ENCODE measurements at places on chromosomes 2 and 18.
A peak's percentile ranks its signal among the peaks of the same experiment; 100 is the strongest.

DNA sequence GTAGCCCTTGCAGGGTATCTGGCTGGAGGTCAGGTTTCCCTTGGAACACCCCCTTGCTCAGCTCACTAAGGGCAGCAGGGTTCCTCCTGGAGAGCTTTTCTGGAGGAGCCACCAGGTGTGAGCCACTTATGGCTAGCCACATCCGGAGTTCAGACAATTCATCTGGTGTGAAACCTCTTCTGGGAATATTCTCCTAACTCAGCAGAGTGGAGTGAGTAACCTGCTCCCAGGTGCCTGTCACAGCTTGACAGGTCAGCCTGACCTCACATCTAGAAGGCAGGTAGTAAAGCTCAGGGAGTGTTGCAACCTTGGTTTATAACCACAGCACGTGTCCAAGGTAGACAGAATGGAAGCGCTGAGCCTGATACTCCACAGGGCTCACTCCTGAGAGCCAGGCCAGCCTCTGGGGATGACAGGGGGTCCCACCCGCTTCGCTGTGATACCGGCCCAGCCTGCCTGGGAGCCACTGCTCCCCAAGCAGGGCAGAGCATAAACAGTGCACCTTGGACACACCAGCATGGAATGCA lies 62.6 kb upstream of the TGFA start:
- no peak for DNase-seq

DNA sequence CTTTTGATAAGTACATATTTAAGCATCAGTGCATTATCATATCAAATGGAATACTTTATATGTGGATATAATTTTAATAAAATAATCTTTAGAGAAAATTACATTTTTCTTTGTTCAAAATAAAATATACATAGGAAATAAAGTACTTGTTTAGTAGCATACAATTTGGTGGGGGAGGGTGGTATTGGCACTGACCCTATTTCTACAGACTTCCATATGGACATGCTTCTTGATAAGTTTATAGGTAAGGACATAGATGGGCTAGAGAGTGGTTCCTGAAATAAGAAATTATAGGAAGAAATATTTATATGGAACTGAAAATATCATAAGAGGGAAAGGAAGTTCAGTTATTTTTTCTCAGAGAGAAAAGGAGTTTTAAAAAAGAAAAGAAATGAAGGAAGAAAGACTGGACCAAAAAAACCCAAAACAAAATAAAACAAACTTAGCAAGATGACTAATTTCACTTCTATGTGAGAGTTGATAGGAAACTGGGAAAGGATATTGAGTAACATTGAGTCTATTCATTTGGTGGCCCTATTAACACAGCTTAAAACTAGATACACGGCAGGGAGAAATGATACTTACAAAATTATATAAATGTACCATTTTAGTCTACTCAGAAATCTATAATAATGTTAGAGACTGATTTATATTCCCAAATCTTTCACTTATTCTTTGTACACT lies 505.9 kb downstream of the ERBB4 start:
- no peak for DNase-seq

- DNase-seq = no peak
Observed at GRCh38 chr2:109523536-109524361, 90.0 kb downstream of the SEPTIN10 start.

GRCh38 chr2:216426938-216427337 lies 14.7 kb downstream of the SMARCAL1 start:
- peak; percentile 40 for DNase-seq

DNA sequence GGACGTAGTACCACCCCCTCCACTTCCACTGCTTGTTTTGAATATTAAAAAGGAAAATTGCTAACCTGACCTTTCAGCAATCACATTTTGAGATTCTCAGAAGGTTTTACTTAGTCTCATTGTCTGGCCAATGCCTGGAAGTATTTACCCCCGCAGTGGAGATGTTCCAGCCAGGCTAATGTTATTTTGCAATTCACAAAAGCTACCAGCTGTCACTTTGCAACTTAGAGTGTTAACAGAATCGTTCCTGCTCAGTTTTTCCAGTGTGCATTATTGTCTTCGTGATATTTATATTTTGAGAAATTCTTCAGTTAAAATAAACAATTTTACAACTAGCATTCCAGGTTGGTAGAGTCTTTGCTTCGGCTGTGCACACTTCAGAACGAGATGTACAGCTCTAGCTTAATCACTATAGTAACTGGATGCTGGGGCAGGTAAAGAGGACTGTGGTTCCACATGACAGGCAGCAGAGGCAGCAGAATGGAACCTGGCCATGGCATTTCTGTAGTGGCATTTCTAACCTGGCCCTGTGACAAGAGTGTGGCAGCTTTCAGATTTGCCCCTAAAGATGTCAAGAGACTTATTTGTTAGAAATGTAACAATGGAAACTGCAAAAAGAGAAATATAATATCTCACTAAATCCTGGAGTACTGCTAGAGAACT lies 85.1 kb downstream of the DTNA start:
- no peak for DNase-seq

GRCh38 chr2:212030709-212031108 lies 507.9 kb downstream of the ERBB4 start:
- no peak for DNase-seq

DNA sequence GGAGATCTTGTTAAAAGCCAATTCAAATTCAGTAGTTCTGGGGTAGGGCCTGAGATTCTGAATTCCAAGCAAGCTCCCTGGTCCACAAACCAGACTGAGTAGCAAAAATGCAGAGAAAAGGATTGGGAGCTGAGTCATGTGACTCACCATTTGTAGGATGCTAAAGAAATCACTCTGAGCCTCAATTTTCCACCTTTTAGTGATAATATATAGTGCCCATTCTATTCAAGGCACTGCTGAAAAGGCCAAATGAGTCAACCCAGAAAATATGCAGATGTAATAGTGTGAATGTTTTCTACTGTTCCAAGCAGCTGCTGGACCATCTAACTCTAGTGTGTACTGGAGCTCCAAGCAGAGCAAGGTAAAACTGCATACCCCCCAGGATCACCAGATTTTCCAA lies 47.2 kb downstream of the SLC14A2 start:
- no peak for DNase-seq

DNA sequence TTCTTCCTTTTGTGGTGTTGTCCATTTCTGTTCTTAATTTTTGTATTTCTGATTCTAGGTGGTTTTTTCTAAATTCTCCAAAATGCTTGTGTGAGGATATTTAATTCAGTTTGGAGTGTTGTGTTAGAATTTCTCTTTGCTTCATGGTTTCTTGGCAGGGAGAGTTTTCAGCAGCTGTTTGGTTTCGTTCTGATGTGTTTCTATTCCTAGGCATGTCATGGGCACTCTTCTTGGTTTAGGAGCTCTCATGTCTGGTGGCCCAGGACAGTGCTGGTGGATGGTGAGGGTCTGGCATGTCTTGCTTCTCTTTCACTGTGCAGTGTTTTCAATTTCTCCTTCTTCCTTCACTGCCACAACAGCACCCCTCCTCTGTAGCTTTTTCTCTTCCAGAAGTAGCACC lies 52.9 kb downstream of the OSBPL6 start:
- no peak for DNase-seq

GRCh38 chr2:201114846-201115245 lies 1.1 kb upstream of the CFLAR start:
- no peak for DNase-seq

- DNase-seq = no peak
Observed at GRCh38 chr2:39938035-39938835, 159.2 kb upstream of the THUMPD2 start.

GRCh38 chr2:18484625-18485024 lies 75.8 kb downstream of the RDH14 start:
- DNase-seq = no peak

GRCh38 chr2:126785236-126785635 lies 113.5 kb upstream of the TEX51 start:
- DNase-seq = no peak

DNA sequence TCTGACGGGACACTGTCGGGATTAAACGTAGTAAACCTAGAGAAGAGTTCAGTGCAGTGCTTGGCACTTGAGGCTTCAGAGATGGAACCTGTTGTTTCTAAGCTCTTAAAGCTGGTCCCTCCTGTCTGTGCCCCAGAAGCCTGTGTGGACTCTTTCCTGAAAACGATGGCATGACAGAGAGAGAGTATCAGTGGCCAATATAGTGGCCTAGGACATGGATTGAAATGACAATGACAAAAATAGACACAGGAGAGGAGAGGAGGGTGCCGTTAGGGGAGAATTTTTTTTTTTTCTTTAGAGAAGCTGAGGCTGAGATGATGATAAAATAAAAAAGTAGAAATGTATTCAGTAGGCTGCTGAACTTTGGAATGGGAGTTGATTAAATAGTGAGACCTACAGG lies 138.0 kb downstream of the GAREM1 start:
- DNase-seq = no peak

DNA sequence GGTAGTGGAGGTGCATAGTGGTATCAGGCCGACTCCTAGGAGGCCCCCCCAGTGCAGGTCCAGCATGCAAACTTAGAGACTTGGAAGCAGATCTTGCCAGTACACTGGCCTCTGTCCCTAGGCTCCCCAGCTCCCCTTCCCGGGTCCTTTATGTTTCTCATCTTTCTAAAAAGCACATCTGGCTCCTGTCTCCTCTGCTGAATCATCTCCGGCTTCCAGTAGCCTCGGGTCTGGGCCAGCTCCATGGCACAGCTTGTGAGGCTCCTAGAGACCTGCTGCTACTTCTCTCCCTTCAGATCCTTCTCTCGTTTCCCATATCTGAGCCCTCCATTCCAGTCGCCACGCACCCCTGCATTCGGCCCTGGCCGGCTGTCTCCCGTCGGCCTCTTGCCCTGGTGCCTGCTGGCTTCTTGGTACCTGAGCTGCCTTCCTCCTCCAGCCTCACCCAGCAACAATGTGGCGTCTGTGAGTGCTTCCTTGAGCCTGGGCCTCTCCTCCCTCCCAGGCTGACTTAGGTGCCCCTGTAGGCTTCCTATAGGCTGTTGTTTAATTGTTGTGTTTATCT lies 6.6 kb downstream of the TRAF3IP1 start:
- no peak for DNase-seq

Data from ACHN (cell line).